Activated CD8-positive, alpha-beta T cell treated with anti-CD3 and anti-CD28 coated beads, Interleukin-2, amount 10 ng/mL, durations not matched to agents 7 days and 5 days (primary cell): ENCODE measurements at places on chromosomes 1 and 21. TPM values are rescaled to one million over a fixed set of nuclear protein-coding genes. Genes with fewer than 3 reads are reported as not detected.

DNA sequence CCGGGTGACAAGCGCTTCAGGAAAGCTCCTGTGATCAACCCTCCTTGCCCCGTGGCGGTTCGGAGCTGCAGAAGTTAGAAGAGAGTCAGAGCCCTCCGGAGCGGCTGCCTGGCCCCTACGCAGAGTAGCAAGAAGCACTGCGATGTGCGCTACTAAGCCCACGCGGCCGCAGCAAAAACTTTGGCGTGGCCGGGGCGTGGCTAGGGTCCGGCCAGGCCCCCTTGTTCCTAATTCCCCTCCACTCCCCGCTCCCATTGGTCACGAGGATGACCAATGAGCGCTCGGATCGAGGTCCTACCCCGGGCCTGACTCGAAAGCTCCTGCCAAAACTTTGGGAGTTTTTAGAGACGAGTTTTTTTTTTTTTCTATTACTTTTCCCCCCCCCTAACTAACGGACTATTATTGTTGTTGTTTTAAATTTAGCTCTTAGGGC lies at the start of gene HLX:
Gene HLX, plus strand, starts transcription at position 368 of the 433 bp plus-strand sequence. CDS start 415 bp downstream, outside the sequence.
- DNase-seq, result peak; percentile 34

DNA sequence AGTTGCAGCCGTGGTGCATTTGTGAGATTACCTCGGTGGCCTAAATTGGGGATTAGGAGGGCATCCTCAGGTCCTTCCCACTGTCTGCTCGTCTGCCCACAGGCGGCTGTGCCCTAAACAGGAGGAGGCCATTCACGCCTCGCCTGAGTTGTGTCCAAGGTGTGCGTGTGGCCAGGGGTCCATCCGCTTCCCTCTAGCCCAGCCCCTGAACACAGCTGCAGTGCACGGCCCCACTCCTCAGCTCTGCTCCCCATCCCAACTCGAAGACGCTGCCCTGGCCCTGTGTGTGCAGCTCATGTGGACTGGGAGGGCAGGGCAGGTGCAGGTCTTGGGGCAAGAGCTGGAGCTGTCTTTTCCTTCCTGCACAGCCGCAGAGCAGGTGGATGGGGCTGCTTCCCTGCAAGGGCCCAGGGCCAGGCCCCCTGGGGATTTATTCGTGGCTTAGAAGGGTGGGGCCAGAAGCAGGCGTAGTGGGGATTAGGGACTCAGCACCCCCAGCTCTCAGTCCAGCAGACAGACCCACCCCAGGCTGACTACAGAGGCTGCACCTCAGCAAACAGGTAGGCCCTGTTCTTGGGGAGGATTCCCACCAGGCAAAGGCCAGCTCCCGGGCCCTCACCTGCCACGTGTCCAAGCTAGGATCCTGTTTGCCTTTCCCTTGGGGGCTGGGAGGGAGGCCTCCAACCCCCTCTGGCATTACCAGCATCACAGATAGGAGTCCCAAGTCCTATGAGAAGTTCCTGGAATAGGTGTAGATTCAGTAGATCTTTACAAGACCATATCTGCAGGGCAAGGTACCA lies 4.3 kb downstream of the GUK1 start:
- no peak for DNase-seq

GRCh38 chr1:203726417-203726867 lies 38.5 kb upstream of the LAX1 start:
- DNase-seq, result no peak

- DNase-seq, result no peak
Observed at GRCh38 chr1:87572891-87573290, 244.2 kb downstream of the LMO4 start.

- peak; percentile 49 for DNase-seq
Observed at GRCh38 chr1:67429011-67429527, 1.1 kb downstream of the SERBP1 start.

GRCh38 chr1:50332941-50333594 lies 90.2 kb downstream of the DMRTA2 start:
- DNase-seq, result peak; percentile 50

S100A3 gene
- total RNA-seq, result not detected

DNA sequence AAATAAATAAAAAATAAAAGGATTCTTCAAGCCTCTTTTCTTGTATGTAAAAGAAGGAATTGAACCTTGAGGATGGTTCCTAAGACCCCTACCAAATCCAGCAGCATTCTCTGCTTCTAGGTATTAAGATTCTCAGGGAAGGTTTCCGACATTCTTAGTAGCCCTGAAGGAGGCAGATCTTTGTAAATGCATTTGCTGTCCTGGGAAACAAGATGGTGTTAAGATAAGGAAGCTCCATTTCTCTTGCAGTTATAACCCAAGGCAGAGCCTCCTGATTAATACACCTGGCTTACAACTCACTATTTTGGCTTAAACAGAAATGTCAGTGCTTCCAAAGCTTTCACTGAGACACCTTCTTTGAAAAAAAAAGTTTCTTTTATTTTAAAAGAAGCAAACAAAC lies 393.8 kb downstream of the DISC1 start:
- DNase-seq, result no peak

ARMH1 gene
- total RNA-seq, result 80.0 TPM

DNA sequence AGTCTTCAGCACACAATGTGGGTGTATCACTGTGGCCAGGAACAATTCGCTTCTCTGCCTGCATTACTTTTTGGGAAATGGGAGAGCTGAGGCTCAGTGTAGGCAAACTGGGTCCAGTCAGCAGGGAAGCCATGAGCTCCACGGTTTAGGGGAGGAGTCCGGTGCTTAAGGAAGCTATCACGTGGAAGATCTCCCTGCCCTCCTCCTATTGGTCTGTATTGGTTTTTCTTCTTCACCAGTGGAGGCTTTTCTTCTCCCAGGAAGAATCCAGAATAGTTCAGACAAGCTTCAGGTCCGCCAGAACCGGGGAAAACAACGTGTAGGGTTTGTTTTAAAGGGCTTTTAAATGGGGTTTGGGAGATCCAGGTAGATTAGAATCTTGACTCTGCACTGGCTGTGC lies 156.2 kb upstream of the CAMK1G start:
- no peak for DNase-seq

GRCh38 chr1:183732236-183732880 lies 72.6 kb upstream of the RGL1 start:
- DNase-seq, result no peak

GJA8 gene
- not detected for total RNA-seq

DNA sequence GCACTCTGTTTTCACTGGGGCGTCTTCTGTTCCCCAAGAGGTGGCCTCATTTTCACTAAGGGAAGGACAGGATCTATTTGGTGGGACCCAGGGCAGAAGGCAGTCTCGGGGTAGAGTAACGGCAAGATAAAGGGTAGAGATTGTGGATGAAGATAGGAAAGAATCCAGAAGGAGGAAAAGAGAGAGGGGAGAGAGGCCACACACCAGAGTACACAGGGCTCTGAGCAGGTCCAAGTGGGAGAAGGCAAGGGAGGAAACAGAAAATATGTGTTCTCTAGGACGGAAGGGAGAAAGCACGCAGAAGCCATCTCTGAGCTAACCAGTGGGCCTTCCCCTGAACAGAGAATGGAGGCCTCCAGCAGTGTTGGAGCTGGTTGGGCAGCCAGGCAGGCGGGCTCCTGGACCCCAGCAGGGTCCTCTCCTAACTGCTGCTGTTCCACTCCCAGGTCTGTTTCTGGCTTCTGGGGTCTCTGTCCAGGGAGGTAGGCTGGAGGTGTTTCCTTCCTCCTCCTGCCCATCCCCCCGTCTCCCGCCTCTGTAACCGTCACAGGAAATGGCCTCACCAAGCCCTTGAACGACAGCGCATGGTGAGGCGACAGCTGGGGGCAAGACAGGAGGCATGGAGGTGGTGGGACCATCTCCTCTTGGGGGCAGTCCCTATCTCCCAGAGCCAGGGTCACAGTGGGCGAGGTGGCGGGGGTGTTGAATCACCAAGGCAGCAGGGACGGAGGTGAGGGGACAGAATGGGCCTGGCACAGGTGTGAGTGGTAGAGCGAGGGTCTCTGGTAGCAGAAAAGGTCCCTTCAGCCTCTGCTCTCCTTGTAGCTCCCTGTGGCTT lies 649 bp downstream of the PTPN7 start:
- DNase-seq, result peak; percentile 79

DNA sequence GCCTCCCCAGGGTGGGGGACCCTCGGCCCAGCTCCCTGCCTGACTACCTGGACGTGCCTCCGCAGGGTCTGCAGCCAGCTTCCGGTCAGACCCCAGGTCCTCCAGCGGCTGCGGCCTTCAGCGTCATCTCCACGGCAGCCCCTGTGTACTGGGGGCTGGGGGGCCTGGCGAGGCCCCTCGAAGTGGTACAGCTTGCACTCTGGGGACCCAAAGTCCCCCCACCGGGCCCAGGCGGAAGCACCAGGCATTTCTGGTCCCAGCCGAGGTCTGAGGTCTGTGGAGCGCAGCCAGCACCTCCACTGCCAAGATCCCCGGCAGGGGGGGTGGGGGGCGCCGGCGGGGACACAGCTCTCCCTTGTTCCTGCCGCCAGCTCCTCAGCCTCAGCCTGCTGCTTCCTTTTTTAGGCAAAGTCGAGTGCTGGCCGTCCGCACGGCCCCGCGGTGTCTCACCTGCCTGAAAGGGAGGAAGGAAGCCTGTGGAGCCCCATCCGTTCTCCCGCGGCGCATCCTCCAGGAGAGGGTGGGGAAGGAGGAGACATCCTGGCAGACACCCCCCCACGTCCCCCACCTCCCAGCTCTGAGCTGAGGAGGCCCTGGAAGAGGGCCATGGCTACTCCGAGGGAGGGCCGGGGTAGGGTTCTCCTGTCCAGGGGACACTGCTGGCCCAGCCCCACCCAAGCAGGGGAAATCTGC lies 1.2 kb upstream of the VWA1 start:
- DNase-seq, result no peak

GRCh38 chr21:34021726-34022125 lies 51.7 kb upstream of the MRPS6 start:
- no peak for DNase-seq

DNA sequence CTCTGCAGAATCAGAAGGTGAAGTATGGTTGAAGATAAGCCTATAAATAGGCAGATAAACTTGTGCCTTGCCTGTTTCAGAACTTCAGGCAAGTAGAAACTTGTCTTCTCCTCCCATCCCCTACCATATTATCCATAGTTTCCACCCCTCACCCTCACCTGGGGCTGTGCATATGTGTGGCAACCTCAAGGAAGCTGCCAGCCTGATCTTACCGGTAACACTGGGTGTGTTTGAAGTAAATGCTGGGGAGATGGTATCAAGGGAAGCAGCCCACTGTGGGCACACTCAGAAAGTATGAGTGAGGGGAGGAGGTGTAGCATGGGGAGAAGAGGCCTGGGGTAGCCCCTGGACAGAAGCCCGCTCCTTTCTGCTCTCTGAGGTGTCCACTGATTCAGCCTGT lies 14.5 kb downstream of the VANGL2 start:
- DNase-seq, result no peak

TNNT2 gene
- not detected for total RNA-seq

TMIGD3 gene
- total RNA-seq, result not detected

RAB7B gene
- total RNA-seq, result not detected

BEST4 gene
- 0.26 TPM for total RNA-seq

- DNase-seq, result no peak
Observed at GRCh38 chr1:46747683-46748288, 28.9 kb upstream of the EFCAB14 start.

GRCh38 chr1:173249349-173249748 lies 42.2 kb upstream of the TNFSF4 start:
- no peak for DNase-seq

NBPF3 gene
- total RNA-seq, result 5.7 TPM

ADAM30 gene
- not detected for total RNA-seq

- no peak for DNase-seq
Observed at GRCh38 chr1:163922743-163923201, 601.0 kb downstream of the NUF2 start.

LRRC52 gene
- not detected for total RNA-seq

DNA sequence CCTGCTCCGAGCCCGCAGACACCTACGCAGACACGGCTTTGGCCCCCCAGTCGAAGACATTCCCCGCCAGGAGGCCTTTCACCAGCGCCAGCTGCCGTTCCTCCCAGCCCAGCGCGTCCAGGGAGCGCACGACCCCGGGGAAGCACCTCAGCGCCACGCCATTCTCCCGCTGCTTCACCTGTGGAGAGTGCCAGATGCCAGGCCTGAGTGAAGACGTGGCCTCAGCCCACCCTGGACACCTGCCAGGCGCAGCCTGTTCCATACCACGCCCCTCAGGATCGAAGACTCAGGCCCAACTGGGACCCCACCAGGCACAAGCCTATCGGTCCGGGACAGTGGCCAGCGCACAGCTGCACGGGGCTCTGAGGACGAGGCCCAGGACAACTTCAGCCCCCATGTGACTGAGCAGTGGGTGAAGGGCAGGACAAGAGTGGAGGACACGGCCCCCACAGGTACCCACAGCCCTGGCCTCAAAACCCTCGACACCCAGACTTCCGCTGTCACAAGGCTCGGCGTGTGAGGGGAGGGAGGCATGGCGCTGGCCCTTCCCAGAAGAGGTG lies 13.5 kb downstream of the PANK4 start:
- DNase-seq, result no peak

TFAP2E gene
- total RNA-seq, result 1.0 TPM

DNA sequence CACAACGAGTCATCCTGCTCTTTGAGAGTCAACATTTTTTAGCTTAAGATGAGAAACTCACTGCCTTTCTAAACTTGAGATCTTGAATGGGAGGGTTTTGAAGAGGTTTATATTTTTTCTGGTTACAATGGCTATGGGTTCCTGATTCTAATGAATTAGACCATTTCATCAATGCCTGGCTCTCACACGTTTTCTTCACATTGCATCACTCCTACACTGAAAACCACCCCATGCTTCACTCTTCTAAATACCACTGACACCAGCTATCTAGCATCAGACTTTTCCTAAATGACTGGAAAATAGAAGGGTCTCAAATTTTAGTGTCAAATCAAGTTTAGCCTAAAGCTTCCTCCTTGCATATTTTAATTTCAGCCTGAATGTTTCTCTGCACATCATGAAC lies 606.1 kb upstream of the USP24 start:
- DNase-seq, result no peak

- no peak for DNase-seq
Observed at GRCh38 chr1:35947547-35947946, 16.6 kb downstream of the AGO3 start.

DNA sequence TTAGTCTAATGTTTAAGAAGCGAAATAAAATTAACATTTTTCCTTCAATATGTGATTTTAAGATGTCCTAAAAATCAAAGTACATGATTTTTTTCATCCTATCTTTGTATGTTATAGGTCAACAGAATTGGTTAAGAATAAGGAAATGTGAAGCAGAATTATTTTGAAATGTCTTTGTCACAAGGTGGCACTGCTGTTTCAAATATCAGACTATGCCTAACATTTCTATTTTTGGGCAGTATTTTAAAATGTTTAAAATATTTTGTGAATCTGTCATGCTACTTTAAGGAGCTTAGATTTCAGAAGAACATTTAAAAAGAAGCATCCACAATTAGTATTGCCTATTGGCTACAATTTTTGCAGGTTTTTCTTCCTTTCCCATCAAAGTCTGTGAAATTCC lies 38.7 kb downstream of the AMY1C start:
- no peak for DNase-seq

DNA sequence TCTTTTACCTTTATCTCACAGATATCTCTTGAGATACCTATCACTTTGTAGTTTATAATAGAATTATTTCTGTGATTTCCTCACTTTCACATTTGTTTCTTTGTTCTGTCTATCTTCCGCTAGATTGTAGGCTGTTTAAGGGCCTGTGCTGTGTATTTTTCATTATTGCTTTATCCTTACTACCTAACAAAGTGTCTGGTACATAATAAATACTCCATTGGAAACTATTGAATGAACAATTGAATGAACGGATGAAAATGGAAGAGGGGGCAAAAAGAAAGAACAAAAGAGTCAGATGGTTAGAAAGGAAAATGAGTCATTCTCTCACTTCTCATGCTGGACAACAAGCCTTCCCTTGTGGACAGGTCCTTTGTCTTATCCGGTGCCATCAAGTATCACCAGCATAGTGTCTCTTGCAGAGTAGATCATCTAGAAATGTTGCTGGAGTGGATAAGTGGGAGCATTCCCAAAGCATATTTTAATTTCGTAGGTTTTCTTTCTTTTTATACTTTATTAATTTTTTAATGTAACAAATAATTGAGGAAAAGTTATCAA lies 159.8 kb downstream of the NEK7 start:
- no peak for DNase-seq
